ENCODE measurements at places on chromosomes 5 and 9.

DNA sequence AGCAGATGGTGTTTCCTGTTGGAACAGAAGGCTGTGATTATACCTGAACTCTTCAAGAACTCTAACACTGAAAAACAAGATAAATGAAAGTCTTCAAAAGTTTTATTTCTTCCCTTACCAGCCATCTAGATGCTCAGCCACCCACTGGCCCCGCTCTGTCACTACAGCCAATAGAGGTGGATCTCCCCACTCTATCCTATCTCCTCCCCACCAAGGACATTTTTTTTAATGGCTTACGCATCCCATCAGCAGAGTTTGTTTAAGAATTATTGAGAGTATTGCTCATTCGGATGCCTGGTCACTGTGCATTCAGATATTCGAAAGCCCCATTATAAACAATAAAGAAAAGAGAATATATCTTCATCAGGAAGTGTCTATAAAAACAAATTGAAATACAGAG is 159.4 kb downstream of the RASEF start:
- no peak for DNase-seq

GRCh38 chr5:10870791-10871190 is 109.8 kb upstream of the DAP start:
- DNase-seq = no peak

DNA sequence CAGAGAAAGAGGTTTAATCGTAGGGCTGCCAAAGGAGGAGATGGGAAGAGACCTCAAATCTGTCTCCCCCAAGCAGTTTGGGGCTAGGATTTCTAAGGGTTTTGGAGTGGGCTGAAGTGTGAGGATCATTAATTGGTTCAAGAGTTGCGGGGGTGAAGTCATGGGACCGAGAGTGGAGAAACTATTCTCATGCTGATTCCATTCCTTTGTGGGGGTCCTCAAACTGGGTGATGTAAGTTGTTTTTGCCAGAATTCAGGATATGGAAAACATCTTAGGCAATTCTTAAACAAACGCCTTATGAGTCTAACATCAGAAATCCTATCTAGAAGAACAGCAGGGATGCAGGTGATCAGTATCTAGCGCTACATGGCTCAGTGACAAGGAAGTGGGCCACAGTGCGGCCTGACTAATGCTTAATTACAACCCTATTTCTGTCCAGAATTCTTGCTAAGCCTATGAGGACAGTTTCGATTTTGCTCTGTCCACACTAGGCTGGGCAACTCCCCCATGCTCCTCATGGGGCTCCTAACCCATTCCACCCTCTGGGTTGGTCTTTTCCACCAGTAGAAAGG is 27.7 kb upstream of the TRIO start:
- DNase-seq = no peak

GRCh38 chr5:179822444-179822990 is 1.8 kb downstream of the SQSTM1 start:
- DNase-seq = no peak

DNA sequence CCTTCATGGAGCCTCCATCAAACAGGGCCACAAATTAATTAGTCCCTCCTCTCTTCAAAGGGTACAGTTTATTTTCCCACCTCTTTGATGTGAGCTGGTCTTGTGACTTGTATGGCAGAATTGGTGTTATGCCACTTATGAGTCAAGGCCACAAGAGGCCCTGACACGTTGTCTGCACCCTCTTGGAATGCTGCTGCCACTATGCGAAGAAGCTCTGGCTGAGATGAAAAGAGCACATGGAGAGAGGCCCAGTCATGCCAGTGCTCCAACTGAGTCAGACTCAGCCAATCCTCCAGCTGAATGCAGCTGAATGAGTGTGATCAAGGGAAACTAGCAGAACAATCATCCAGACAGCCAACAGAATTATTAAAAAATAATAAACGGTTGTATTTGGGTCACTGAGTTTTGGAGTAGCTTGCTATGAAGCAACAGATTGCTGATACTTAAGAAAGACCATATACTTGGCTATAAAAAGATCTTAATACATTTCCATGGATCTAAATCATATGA is 128.3 kb downstream of the MARCHF11 start:
- no peak for DNase-seq

DNA sequence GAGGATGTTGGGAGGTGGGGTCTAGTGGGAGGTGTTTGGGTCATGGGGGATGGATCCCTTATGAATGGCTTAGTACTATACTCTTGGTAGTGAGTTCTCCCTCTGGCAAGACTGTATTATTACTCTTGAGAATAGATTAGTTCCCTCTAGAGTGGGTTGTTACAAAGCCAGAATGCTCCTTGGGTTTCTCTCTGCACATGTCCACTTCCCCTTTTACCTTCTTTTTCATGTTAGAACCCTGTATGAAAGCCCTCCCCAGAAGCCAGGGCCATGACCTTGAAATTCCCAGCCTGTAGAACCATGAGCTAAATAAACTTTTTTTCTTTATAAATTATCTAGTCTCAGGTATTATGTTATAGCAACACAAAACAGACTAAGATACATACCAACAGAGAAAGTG is 31.1 kb downstream of the SLC24A2 start:
- DNase-seq = no peak

DNA sequence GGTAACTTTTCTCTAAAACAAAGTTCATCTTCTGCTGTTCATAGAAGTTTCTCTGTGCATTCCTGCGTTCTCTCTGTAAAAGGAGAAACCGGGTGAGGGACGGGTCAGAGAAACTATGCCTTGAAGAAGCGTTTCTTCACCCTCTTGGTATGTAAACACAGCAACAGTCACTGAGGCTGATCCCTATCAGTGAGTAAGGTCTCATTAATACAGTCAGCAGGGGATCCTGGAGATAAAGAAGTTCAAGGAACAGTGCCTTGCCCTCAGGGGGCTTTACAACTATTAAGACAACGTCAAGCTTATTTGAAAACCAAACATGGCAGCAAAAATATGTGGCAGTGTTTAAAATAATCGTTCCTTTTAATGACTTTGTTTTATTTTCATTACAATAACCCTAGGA is 202.9 kb upstream of the IL12B start:
- DNase-seq = no peak

DNA sequence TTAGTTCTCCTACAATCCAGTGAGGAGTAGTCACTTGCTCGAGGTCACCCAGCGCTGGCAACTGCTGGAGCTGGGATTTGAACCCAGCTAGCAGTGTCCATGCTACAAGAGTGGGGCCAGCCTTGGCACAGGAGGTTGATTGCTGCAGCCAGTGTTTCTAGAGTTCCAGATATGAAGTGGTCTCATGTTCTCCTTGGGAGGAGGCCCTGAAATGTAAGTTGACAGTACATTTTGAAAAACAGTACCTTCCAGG is 802 bp downstream of the CCDC107 start:
- no peak for DNase-seq

GRCh38 chr9:36964791-36965190 is 69.3 kb downstream of the PAX5 start:
- DNase-seq = no peak

- DNase-seq = no peak
Observed at GRCh38 chr5:6395621-6396020, 17.3 kb upstream of the MED10 start.

DNA sequence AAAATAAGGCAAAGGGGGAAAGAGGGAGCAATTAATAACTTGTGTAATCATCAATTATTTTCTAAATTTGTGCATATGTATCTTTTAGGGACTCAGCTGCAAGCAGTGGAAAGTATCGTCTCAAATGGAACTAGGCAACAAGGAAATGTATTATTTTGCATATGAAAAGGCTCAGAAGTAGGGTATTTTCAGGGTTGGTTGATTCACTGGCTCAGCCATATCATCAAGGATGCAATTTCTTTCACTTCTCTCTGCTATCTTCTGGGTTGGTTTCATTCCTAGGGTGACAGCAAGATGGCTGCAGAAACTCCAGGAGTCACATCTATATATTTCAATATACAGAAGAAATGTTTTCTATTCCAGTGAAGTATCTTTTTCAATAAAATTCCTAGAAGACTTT is 509.8 kb downstream of the DMAC1 start:
- no peak for DNase-seq

- DNase-seq = no peak
Observed at GRCh38 chr5:137320056-137321045, 178.8 kb downstream of the SPOCK1 start.

- no peak for DNase-seq
Observed at GRCh38 chr5:74556631-74557595, 83.6 kb downstream of the ENC1 start.

GRCh38 chr5:56078278-56079156 is 83.8 kb upstream of the IL6ST start:
- DNase-seq = no peak

GRCh38 chr9:87275047-87275725 is 222.5 kb upstream of the DAPK1 start:
- no peak for DNase-seq

DNA sequence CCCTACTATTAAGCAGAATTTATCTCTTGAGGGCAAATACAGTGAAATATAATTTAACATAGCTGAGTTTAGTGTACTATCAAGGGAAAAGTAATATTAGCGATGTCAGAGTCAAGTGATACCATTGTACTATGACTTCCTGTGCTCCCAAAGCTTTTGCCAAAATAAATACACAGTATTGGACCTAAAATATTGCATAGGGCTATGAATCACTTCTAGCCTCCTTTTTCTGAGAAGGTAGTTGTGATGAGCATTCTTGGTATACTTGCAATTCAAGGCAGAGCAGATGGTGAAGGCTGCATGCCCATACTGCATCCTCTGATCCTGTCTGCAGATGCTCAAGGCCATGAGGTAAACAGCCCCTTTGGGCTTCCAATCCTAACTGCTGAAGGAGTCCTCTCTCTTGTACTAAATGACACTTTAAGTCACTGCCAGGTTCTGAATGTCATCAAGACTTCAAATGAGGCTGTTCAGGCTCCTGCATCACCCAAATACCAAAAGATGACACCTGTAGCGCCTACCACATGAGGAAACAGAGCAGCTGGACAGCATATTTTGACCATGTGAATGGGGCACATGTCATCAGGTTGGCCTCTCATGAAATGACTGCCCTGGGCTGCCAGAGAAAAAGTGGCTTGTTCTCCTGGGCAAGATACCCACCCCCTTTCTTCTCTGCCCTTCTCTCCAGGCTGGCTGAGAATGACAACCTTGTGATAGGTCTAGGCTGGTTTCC is 29.7 kb upstream of the PPP2CA start:
- DNase-seq = no peak

DNA sequence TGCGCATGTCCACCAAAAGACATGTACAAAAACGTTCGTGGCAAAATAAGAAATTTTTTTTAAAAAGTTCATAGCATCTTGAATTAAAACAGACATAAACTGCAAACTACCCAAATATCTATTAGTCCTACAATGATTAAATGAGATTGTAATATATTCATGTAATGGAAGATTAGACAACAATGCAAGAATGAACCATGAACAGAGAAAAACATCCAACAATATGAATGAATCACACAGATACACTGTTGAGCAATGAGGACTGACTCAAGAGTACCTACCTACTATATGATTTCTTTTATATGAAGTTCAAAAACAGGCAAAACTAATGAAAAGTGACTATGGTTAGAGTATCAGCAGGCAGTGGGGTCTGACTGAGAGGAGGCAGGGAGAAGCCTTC is 17.9 kb upstream of the CTNNAL1 start:
- DNase-seq = no peak

GRCh38 chr9:5665059-5665458 is 36.2 kb downstream of the RIC1 start:
- DNase-seq = no peak

DNA sequence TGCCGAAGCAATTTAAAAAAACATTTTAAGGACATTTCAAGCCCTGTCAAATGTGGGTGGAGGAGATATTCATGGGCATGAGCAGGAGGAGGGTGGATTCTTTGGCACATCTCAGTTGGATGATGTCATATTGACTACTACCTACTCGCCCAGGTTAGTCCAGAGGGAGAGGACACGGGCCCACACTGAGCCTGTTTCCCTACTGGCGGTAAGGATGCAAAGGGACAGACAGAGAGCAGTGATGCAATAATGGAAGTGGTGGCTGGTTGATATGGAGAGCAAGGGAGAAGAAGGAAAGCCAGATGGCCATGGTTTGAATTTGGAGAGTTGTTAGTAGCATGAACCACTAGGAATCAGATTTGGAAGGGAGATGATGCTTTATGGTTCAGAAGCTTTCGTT is 34.1 kb upstream of the PDE8B start:
- no peak for DNase-seq
